ENCODE measurements at places on chromosomes 2 and 18. TPM values are rescaled to one million over a fixed set of nuclear protein-coding genes. Genes with fewer than 3 reads are reported as not detected.

GRCh38 chr2:20509770-20510490 is 63.1 kb downstream of the RHOB start:
- DNase-seq, result no peak

DNA sequence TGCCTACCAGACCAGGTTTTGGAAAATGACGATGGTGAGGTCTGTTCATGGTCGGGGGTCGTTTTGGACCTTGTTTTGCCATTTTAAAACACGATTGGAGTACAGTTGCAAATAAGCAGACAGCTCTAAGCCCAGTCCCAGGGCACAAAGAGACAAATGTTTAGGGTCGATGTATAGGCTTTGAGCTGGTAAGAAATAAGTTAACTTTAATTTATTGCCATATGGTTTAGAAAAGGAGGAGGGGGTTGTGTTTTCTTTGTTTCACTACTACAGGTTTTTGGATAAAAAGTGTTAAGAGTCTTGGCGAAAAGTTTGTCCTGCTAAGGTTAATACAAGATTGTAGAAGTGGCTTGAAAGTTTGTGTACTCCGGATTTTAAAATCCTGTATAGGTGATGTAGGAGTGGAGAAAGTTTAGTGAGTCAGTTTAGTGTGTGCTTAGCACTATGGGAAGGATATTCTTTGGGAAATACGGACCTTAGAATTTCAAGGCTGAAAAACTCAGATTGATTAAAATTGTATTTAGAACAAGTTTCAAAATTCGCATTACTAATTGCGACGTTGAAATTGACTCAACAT is 1.3 kb downstream of the KCMF1 start:
- DNase-seq, result no peak

DNA sequence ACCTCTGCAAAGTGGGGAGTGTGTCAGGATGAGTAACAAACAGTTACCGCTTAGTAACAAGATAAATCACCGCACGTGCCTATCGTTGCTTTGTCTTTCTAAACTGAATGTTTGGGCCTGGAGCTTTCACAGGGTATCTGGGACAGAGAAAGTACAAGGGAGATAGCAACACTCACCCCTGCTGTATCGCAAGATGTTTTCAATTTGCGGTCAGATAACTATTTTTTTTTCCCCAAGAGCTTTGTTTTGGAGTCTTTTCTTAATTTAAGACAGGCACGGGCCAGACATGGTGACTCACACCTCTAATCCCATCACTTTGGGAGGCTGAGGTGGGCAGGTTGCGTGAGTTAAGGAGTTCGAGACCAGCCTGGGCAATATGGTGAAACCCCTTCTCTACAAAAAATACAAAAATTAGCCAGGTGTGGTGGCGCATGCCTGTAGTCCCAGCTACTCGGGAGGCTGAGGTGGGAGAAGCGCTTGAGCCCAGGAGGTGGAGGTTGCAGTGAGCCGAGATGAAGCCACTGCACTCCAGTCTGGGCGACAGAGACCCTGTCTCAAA is 146.6 kb downstream of the GBX2 start:
- no peak for DNase-seq

DNA sequence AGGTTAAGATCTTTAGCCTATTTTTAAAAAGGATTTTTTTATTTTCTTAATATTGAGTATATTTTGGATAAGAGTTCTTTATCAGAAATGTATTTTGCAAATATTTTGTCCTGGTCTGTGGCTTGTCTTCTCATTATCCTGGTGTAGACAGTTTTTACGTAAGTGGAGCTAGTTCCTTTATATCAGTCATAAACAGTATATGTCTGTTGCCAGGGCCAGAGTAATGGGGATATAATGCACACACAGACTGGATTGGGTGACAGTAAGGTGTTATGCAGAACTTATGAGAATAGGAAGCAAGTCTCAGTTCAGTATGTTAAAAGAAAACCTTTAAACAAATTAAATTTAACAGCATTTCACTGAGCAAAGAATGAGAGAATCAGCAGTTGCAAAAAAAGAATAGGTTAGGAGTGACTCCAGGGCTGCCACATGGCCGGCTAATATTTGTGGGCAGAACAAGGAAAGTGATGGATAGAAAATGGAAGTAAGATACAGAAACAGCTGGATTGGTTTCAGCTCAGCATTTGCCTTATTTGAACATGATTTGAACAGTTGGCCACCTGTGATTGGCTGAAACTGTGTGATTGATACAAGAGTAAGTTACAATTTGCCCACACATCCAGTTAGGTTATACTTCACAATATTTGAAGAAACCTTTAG is 61.1 kb upstream of the ZNG1B start:
- no peak for DNase-seq

DUSP2 gene
- polyA plus RNA-seq, result 10.2 TPM

CCDC102B gene
- polyA plus RNA-seq, result 3.1 TPM

GRCh38 chr18:74739926-74740325 is 142.3 kb downstream of the ZNF407 start:
- no peak for DNase-seq

DNAJC5G gene
- not detected for polyA plus RNA-seq

CROCC2 gene
- not detected for polyA plus RNA-seq

RAB6C gene
- polyA plus RNA-seq, result not detected

- no peak for DNase-seq
These were observed 8.4 kb downstream of the SLC66A3 start for GRCh38 chr2:11163439-11164317.

DNA sequence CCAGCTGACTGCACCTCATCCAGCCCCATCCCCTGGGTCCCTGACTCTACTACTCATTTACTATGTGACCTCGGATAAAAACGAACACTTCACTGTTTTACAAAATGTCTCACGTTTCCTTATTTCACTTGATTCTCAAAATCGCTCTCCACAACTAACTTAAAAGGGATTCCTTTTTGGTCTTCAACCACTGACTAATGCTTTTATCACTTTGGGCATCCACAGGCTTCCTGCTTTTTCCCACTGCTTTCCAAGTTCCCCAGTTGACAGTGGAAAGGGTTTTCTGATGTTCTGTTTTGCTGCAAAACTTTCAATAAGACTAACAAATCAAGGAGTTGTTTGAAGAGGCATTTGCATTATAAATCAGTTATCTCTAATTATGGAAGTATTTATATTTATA is 24.1 kb downstream of the EIF2AK3 start:
- no peak for DNase-seq

ITGB6 gene
- not detected for polyA plus RNA-seq

DNA sequence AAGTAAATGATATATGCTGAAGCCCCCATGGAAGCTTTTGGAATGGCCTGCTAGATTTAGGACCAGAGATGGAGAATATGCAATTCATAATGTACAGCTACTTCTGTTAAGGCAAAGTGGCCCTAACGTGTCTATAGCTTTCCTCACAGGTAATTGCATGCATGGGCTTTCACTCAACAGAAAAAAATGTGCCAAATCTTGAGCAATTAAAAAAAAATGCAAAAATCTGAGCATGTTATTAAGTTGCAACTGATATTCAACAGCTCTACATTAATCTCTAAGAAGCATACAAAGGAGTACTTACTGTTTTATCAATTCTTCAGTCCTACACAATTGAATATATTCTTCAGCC is 79.6 kb downstream of the EFEMP1 start:
- no peak for DNase-seq

GRCh38 chr18:69705987-69706386 is 241.7 kb downstream of the CD226 start:
- DNase-seq, result no peak

FARP2 gene
- 45.4 TPM for polyA plus RNA-seq

GRCh38 chr18:68662754-68663153 is 52.2 kb downstream of the TMX3 start:
- no peak for DNase-seq

GRCh38 chr18:56298935-56299334 is 339.5 kb downstream of the TXNL1 start:
- DNase-seq, result no peak

MYCN gene
- polyA plus RNA-seq, result not detected

MYO1B gene
- polyA plus RNA-seq, result 1.9 TPM

- DNase-seq, result no peak
These were observed 130.5 kb downstream of the BCL11A start for GRCh38 chr2:60422826-60423483.

SNORC gene
- not detected for polyA plus RNA-seq

DNA sequence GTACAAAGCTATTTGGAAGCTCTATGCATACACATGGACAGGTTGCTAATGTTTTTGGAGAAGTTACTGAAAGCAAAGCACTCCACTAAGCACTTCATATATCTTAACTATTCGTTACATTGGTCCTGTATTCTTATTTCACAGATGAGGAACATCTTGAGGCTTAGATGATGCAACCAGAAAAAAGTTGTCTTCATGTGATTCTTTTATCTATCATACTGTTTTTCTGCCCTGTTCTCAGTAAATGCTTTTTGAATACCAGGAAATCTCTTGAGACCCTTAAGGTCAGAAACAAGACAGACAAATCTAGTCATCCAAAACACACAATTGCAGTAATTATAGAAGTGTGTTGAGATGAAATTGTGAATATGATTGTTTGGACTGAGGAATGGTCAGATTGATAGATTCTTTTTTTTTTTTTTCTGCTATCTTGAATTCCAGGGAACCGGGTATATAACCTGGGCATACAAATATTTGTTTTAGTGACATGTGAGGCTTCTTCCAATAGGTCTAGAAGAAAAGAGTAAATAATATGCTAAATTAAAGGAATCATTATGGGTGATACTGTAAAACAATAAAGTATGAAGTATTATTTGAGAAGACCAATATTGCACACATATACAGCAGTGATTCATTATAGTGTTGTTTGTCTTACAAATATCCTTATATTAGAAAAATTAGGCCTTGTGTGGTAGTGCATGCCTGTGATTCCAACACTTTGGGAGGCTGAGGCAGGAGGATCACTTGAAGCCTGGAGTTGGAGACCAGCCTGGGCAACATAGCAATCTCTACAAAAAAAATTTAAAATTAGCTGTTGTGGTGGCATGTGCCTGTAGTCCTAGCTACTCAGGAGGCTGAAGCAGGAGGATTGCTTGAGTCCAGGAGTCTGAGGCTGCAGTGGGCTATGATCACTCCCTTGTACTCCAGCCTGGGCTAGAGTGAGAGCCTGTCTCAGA is 33.7 kb downstream of the EHBP1 start:
- DNase-seq, result no peak

DNA sequence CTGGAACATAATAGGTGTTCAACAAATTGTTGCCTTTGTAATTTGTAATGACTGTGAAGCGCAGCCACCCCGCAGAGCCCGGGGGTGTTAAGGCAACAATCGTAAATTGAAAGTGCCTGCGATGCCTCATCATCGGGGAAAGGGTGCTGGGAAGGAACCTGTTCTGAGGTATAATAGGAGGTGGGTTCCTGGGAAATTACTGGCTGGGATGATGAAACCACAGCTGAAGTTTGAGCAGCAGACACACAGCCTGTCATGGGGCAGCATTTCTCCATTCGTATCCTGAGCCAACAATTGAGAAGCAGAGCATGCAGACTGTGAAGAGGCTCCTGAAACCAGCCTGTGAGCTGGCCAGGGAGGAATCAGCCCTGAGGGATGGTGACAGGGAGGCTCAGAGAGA is 404.0 kb upstream of the MYT1L start:
- no peak for DNase-seq

- DNase-seq, result no peak
These were observed 1165.5 kb upstream of the SLC39A10 start for GRCh38 chr2:194491409-194492115.

- no peak for DNase-seq
These were observed 94.2 kb upstream of the DLX2 start for GRCh38 chr2:172196768-172197431.

MLPH gene
- polyA plus RNA-seq, result not detected
